Effector CD8-positive, alpha-beta T cell (primary cell): ENCODE measurements at places on chromosomes 3 and 15.

DNA sequence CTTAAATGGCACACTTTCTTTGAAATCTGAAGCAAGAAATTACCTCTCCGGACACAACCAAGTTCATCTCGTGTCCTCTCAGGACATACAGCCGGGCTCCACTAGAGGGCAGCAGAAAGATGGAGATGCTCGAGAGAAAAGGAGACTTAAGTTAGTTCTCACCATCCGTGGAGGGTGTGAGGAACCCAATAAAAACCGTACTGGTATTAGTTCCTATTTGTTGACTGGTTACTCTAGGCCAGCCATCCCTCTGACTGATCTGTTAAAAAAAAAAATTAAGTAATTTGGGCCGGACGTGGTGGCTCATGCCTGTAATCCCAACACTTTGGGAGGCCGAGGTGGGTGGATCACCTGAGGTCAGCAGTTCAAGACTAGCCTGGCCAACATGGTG is 7.9 kb upstream of the CYP11A1 start:
- peak; percentile 70 for DNase-seq

DNA sequence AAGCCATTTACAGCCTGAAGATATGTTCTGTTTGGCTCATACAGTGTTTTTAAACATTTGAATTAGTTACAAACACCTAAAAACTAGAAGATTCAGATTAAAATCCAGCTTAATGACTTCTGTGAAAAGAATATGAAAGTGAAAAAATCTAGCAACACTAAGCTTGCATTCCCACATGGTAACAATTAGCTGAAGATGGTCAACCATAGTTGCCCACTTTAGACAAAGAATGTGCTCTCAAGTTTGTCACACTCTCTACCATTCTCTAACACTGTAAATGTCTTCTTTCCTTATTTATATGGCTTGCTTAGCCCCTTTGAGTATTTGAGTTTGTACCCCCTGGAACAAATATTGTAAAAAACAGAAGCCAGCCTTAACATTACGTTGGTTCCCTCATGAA is 32.7 kb downstream of the HDGFL3 start:
- DNase-seq, result no peak

DNA sequence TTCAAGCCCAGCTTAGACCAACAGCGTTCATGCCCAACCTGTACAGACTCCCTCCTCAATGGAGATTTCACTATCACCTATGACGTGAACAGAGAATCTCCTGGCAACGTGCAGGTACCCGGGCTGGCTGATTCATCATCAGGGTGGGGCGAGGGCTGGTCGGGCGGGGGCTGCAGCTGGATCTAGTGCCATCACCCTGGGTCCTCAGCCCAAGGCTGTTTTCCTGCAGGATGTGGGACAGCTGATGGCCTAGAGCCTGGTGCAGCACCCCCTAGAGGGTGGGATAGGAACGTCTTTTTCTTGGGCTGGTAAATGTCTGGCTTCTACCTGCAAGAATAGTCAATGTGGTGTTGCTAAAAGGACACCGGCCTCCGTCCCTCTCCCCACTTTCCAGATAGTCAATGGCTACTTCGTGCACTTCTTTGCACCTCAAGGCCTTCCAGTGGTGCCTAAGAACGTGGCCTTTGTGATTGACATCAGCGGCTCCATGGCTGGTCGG is 4.4 kb downstream of the ITIH3 start:
- no peak for DNase-seq

DNA sequence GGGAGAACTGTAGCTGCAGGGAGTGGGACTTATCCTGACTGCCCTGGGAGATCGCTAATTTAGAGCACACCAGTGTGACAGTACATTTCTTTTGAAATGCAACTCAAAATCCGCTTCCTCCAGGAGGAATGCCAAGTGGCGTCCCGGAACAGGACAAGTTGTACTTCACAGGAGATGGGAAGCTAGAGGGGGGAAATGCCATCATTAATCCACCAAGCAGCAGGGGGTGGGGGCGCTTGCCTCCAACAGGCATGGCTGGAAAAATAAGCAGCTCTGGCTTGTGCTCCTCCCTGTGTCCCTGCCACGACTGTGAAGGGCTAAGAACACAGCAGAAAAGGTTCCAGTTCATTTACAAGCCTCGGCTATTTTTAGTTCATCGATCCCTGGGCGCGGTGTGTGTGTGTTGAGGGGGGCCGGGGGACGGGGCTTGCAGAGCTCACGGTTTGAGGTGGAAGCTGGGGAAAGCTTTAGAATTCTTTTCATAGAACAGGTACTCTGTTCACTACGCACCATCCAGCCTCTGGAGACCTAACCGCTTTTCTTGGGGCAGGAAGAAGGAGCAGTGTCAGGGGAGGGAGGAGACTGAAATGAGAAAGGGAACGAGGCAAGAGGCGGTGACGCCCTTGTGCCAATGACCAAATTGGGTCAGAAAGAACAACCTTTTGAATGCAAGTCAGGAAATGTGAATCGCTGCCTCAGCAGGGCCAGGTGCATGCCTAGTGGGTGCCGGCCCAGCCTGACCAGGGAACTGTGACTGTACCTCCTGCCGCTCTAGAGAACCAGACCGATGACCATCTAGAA is 51.8 kb upstream of the DGKG start:
- DNase-seq, result no peak

GRCh38 chr3:106332884-106333283 is 464.1 kb upstream of the CBLB start:
- DNase-seq, result no peak

DNA sequence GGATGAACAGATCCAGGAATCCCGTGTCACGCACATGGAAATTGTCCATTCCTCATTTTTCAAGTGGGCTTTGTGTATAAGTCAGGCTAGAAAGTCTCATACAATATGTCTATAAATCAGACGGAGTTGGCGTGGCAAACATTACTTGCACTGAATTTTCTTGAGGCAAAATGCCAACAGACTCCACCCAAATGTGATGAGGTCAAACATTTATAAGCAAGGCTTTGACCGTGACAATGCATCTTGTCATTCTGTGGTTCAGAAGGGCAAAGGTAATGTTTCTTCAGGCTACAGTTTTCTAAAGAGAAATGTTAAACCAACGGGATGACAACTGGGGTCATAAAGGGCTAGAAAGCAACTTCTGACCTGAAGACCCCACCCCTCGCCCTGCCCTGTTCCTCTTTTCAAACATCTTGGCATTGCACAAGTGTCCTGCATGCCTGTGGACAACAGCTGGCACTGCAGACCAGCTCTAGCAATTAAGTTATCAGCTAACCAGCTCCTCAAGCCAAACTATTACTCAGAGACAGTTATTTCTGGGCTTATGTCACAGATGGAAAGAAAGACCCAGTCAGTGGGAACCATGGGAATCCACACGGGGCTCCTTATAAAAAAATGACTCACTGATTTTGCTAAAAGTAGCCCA is 36.5 kb upstream of the SPTBN5 start:
- no peak for DNase-seq

DNA sequence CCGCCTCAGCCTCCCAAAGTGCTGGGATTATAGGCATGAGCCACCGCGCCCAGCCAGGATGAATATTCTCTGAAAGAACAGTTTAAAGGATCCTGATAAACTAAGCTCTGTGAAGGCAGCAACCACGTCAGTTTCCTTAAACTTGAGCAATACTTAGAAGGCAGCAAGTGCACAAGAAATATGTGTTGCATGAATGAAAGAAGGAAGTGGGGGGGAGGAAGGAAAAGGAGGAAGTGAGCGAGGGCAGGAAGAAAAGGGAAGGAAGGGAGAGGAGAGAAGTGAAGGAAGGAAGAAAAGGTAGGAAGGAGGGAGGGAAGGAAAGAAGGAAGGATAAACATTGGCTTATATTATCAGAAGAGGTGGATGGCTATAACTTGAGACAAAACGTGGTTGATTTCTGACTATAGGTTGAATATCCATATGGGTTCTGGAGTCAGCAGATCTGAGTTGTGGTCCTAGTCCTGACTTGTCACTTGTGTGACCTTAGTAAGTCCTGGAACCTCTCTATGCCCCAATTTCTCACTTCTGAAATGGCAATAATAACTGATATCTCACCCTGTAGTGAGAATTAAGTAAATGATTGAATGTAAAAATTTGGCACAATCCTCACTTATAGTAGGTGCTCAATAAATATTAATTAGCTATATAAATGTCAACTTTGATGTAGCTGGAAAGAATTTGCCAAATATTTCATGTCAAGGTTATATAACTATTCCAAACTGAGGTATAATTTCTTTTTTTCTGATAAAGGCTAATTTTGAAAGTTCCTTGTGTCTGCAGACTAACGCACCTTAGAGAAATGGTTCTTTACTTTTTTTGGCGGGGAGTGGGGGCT is 12.0 kb upstream of the SEMA4B start:
- DNase-seq, result no peak

- DNase-seq, result no peak
Measured at GRCh38 chr3:191695815-191696153, 234.8 kb downstream of the PYDC2 start.

- no peak for DNase-seq
Measured at GRCh38 chr15:76912430-76912829, 7.3 kb upstream of the SCAPER start.

DNA sequence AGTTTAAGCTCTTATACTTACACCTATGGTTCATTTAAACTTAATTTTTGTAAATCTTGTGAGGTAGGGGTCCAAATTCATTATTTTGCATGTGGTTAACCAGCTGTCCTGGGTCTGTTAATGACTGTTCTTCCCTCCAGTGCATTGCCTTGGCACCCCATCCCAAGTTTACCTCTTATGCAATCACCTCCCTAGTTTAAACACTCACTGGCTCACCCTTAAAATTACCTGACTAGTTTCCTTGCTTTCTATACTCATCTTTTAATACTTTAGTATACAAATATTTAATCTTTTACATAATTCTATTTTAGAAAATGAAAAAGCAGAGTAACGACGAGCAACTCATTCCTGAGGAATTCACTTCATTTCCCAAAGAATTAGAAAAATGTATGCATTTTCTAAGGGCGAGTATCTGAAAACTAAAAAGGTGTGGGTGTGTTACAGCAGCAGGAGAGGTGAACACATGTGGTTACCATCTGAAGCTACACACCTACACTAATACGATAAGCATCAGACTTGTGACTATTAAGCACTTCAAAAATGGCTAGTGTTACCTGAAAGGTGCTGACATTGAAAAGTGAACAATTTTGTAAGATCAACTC is 33.7 kb downstream of the TJP1 start:
- DNase-seq, result no peak

GRCh38 chr15:36414670-36415069 is 164.8 kb upstream of the CDIN1 start:
- DNase-seq, result no peak

- DNase-seq, result no peak
Measured at GRCh38 chr15:55734641-55735040, 8.3 kb downstream of the PRTG start.

DNA sequence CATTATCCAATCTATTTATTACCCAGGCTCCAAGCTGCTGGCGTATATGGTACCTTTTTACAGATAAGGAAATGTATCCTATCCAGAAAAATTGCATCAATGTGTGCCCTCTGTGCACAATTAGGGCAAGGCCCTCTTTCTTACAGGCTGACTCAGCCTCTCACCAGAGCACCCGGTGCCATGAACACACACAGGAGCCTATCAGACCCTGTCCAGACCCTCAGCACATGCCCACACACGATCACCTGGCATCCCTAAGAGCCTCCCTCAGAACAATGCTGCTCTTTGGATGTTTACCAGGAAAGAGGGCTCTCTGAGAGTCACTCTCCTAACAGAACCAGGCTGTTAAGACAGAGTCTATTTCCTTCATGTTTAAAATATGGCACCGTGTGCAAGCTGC is 460.0 kb upstream of the TBL1XR1 start:
- DNase-seq, result no peak

DNA sequence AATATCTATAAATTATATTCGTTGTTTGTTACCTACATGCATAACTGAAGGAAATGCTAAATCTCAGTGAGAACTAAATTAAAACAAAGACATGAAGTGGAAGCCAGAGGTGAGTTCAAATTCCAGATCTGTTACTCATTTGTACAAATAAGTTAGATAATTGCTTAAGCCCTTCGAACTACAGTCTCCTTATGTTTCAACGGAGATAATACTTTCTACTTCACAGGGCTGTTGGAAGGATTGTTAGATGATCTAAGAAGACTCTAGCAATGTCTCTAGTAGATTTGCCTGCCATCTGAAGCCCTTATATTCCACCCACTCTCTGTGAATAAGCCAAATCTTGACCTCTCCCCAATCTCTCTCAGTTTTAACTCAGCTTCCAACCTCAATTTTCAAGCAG is 125.8 kb downstream of the P2RY1 start:
- no peak for DNase-seq

- DNase-seq, result no peak
Measured at GRCh38 chr15:97977734-97978133, 17.2 kb downstream of the ARRDC4 start.

DNA sequence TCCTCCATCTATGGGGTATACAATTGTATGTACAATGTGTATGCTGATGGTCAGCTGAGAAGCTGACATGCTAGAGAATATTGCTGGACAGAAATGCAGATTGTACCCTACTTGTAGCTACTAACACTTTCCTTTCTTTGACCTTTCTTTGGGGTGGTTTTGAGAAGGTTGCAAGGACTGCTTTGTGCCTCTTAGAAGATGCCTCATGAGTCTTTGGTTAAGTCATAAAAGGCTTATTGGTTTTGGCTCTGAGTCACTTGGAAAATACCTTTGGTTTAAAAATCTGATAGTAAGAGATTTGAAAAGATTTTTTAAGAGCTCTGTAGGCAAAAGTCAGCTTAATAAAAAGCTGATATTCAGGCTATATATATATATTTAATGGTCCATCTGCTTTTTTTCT is 71.5 kb downstream of the ZMAT3 start:
- DNase-seq, result no peak

DNA sequence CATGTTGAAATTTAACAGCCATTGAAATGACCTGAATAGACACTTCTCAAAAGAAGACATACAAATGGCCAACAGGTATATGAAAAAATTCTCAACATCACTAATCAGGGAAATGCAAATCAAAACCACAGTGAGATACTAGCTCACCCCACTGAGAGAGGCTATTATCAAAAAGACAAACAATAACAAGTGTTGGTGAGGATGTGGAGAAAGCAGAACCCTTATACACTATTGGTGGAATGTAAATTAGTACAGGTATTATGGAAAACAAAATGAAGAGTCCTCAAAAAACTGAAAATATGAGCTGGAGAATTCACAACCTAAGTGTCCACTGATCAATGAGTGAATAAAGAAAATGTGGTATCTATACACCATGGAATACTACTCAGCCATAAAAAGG is 21.5 kb downstream of the THOC7 start:
- no peak for DNase-seq
